LoVo (cell line): ENCODE measurements at places on chromosomes 12 and 14.

DNA sequence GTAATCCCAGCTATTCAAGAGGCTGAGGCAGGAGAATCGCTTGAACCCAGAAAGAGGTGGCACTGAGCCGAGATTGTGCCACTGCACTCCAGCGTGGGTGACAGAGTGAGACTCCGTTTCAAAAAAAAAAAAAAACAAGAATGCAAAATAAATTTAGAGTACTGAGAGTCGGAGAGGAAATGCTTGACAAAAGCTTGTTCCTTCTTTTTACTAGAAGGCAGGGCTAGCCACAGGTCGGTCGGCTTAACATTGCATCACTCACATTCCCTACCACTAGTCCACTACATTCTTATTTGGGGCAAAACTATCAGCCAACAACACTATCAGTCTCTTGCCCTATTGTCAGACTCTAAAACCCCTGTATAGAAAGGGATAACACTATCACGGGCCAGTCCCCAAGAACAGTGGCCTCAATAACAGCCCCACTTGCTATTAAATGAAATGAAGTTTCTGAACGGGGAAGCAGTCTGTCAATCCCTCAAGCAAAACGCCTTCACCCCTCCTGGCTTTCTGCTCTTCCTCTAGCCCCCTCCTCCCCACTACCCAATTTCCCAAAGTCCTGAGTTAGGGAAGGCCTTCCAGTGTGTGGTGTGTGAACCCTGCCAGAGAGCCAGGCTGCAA is 1.0 kb downstream of the RNF41 start:
- no peak for DNase-seq

DNA sequence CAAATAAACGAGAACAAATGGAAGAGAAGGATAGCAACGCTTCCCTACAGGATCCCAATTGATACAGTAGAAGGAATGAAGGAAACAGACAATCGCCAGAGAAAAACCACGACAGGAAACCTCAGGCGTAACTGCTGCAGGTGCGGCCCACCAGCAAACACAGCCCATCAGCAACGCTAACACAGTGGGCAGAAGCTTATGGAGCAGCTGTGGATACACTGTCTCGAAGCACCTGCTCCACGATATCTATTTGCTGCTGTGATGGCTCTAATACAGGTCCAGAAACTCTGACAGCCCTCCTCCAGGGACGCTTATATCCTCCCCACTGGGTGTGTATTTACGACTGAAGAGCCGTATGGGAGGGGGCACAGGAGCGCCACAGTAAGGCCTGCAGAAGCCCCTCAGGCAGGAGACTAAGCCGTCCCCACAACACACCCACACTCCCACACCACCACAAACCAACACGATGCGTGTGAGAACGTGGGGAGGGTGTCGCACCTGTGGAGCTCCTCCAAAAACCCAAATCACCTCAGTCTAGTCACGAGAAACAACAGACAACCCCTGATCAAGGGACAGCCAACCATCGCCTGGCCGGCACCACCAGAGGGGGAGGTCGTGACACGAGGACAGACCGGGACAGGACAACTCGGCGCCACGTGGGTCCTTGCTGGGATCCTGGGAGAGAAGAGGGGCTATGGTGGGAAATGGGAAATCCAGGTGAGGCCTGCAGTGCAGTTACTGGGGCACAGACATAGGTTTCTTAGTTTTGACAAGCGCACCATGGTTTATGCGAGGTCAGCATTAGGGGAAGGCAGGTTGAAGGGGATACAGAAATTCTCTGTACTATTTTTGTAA is 24.0 kb downstream of the POLE start:
- no peak for DNase-seq

DNA sequence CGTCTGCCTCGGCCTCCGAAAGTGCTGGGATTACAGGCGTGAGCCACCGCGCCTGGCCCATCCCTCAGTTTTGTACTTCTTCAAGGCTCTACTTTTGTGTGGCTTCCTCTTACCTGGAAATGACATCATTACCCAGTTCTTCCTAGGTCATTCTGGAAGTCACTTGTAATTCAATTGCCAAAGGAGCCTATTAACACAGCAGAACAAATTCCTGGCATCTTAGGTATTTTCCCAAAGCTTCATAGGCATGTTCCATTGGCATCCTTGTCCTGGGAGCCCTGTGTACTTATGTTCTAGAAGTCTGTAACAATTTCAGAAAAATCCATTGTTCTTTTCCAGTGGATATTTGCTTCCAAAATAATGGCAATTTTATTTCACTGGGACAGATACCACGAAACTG is 60.6 kb downstream of the DAAM1 start:
- no peak for DNase-seq

GRCh38 chr14:58160561-58160960 is 8.5 kb upstream of the ARMH4 start:
- DNase-seq: no peak

GRCh38 chr14:99758121-99758821 is 34.9 kb upstream of the EML1 start:
- DNase-seq: peak; percentile 21

DNA sequence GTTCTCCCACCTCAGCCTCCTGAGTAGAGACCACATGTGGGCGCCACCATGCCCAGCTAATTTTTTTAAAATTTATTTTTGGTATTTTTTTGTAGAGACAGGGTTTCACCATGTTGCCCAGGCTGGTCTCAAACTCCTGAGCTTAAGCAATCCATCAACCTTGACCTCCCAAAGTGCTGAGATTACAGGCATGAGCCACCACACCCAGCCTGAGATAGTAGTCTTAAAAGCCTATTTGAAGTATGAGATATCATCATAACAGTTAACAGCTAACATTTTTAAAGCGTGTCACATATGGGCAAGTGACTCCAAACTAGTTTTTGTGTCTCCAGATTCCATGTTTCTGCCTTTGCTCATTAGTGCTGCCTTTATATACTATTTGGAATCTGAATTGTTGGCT is 74.6 kb upstream of the WSCD2 start:
- DNase-seq: no peak

DNA sequence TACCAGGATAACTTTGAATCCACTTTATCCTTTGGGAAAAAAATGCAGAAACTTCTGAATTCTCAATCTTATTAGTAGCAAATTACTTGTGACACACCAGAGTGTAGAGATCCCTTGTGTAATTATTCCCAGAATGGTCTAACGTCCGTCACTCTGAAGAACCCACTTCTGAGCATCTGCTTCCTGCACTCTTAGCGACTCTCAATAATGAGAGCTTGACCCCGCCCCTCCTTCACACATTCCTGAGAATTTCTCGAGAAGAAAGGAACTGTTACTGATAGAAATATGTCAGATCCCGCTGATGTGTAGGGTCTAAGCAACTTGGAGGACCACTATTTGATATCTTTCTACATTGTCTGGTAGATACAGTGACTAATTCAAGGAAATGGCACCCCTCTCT is 218.3 kb upstream of the PDZRN4 start:
- DNase-seq: no peak

GRCh38 chr14:67833403-67833802 is 13.8 kb downstream of the RAD51B start:
- DNase-seq: no peak

DNA sequence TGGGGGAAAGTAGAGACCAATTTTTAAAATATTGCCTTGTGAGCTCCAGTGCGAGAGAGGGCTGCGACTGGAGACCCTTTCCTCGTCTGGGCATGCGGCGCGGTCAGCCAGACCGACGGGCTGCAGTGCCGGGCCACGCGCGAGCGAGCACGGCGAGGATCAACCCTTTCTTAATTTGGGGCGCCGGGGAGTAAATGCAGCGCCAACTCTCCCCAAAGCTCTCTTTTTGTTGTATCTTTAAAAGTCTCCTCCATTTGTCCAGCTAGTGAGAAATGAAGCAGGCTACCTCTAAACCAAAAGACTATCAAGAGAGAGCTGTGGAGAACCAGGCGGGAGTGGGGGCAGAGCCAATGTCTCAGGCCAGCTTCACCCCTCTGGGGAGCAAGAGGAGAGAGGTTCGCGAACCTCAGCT is 1.4 kb downstream of the SIX1 start:
- DNase-seq: no peak

DNA sequence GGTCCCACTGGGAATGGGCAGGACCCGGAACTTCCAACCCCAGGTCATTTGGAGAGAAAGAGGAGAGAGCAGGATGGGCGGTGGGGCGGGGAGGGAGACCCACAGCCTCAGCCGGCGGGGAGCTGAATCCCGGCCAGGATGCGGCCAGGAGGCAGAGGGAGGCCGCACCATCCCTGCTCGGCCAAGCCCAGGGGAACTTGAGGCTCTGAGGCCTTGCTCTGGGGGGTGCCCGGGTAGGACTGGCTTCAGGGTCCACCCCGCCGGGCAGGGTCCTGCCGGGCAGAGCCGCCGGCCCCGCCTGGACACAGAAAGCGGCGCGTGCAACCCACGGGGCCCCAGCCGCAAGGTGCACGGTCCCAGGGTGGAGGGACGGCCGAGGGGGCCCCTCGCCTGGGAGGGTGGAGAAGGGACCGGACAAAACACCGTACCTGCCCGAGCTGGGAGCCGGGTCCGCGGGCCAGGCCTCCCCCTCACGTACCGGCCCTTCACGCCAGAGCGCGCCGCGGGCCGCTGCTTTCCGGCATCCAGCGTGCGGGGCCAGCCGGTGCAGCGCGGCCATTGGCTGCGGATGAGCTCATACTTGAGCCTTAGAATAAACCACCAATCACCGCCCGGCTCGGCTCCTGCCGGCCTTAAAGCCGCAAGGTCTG is at the start of gene RPS6KL1:
RPS6KL1 (minus strand) TSS at position 509 of the 650 bp plus-strand sequence. CDS start 1,719 bp downstream, outside the sequence.
- DNase-seq: peak; percentile 89

- no peak for DNase-seq
Observed at GRCh38 chr12:92828565-92828964, 100.5 kb downstream of the EEA1 start.

GRCh38 chr14:89576145-89576927 is 159.3 kb upstream of the FOXN3 start:
- DNase-seq: no peak

GRCh38 chr12:94261786-94262185 is 113.4 kb downstream of the PLXNC1 start:
- no peak for DNase-seq

DNA sequence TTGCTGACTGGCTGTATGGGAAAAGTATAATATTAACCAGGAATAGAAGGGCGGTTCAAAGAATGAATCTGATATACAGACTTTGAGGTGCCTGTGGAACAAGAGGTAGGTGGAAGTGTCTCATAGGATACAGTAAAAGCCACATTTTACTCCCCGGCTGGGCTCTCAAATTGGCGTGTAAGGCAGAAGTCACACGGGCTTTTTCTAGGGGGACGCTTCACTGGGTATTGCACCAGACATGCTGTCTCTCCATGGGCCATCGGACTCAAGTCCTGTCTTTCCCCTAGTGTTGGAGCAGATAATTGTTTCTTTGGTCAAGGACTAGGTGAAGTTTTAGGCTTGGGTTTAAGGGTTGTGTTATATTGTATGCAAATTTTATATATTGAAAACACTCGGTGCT is 9.1 kb downstream of the TMCC3 start:
- no peak for DNase-seq

DNA sequence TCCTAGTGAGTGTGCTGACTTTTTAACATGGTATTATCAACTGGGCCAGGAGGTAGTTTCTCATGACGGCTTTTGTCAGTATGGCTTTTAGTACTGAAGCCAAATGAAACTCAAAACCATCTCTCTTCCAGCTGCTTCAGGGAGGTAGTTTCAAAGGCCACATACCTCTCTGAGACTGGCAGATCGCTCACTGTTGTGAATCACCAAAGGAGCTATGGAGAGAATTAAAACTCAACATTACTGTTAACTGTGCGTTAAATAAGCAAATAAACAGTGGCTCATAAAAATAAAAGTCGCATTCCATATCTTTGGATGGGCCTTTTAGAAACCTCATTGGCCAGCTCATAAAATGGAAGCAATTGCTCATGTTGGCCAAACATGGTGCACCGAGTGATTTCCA is 141.1 kb downstream of the HMGA2 start:
- DNase-seq: peak; percentile 45

DNA sequence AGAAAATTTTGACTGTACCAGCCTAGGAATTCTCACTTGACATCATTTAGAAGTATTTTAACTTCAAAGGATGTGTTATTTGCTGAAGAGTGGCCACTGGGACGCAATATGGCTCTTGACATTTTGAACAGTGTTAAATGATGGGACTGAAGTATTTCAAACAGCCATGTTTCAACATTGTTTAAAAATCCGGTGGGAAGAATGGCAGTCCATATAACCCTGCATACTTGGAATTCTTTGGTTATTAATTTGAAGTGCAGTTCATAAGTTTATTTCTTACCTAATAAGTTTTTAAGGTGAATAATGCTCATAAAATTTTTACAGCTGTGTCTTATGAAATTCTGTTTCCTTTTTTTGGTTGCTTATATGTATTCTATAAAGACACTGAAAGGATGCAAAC is 8.3 kb downstream of the TMTC2 start:
- DNase-seq: no peak

DNA sequence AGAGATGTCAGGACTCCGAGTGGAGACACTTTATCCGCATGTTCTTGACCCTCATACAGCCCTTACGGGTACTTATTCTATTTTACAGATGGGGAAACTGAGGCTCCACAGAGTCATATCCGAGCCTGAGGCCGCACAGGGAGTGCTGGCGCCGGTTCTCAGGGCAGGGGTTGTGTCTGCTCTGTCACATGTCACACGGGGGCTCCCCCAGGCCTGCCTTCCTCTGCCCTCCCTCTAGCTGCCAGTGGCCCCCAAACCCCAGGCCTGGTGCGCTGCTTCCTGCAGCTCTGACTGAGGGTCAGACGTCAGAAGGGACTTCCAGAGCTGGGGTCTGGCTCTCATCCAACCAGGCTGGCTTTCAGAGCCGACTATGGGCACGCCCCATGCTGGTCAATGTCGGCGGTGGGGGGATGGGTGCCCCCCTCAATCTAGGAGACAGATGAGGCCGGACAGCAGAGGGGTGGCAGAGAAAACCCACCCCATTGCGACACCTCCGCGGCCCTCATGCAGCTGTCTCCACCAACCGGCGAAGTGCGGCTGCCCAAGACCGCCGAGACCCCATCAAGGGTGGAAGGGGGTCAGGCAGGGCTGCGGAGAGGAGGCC is 811 bp upstream of the INF2 start:
- DNase-seq: peak; percentile 37

- no peak for DNase-seq
Observed at GRCh38 chr14:60163693-60164092, 1.5 kb downstream of the DHRS7 start.

- DNase-seq: no peak
Observed at GRCh38 chr14:85180876-85181275, 349.1 kb upstream of the FLRT2 start.

DNA sequence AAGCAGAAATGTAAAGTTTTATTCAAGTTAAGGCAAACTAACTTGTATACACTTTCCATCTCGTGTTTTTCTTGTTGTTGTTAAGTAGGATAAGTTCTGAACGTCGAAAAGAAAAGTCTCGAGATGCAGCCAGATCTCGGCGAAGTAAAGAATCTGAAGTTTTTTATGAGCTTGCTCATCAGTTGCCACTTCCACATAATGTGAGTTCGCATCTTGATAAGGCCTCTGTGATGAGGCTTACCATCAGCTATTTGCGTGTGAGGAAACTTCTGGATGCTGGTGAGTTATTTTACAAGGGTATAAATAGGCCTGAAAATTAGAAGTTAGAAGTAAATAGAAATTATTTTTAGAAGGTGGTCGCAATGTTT is 25.0 kb downstream of the HIF1A start:
- no peak for DNase-seq

GRCh38 chr12:15815730-15816129 is 26.5 kb upstream of the EPS8 start:
- DNase-seq: no peak
